Large intestine (tissue), 12 donors: ENCODE measurements at places on chromosomes 3 and 15. TPM values are rescaled to one million over a fixed set of nuclear protein-coding genes. Genes with fewer than 3 reads are reported as not detected.

ARRDC4 gene
- polyA plus RNA-seq = 83.1 TPM

ALDH1L1 gene
- polyA plus RNA-seq = 40.4 TPM

MYL3 gene
- 6.7 TPM for polyA plus RNA-seq

ANKRD63 gene
- polyA plus RNA-seq = 0.16 TPM

GTPBP8 gene
- polyA plus RNA-seq = 18.5 TPM

- DNase-seq = no peak
- H3K4me3 ChIP-seq = no peak overlapping the region
- no peaks in the 10 kb centered on the region for H3K4me1 ChIP-seq
Measured at GRCh38 chr3:105755121-105755886, 113.5 kb downstream of the CBLB start.

DNA sequence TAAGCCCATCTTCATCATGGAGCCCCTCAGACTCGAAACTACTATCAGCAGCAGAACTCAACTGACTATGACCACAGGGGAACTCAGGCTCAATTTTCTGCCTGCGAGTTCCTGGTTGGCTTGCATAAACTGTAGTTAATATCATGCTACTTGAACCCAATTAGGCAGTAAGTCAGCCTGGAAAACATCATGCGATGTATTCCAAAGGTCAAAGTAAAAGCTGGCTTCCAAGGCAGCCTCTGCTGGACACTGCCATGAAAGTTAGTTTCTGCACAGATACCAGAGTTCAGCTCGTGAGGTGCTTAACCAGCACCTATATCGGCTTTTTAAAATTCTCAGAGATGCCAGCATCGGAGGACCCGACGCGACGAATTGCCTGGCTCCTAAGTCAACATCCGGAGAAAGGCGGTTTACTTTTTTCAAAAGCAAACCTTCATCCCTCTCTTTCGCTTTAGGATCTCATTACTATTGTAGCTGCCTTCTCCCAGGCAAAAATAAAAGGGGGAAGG, 3.8 kb downstream of the ANP32A start:
- H3K4me1 ChIP-seq = peaks cover 29% of the 10 kb centered on the region
- H3K36me3 ChIP-seq = no peaks in the 10 kb centered on the region
- peak overlapping the region; percentile 89 for H3K4me3 ChIP-seq
- H3K27me3 ChIP-seq = no peaks in the 10 kb centered on the region

GRCh38 chr3:152222327-152222726, 46.4 kb upstream of the MBNL1 start:
- no peaks in the 10 kb centered on the region for H3K27me3 ChIP-seq
- DNase-seq = no peak
- no peak overlapping the region for H3K4me3 ChIP-seq
- H3K4me1 ChIP-seq = no peaks in the 10 kb centered on the region

- no peaks in the 10 kb centered on the region for H3K4me1 ChIP-seq
- H3K4me3 ChIP-seq = no peak overlapping the region
- DNase-seq = no peak
- no peak overlapping the region for H3K27ac ChIP-seq
- H3K36me3 ChIP-seq = no peaks in the 10 kb centered on the region
Measured at GRCh38 chr3:2706144-2706835, 403.9 kb downstream of the IL5RA start.

DNA sequence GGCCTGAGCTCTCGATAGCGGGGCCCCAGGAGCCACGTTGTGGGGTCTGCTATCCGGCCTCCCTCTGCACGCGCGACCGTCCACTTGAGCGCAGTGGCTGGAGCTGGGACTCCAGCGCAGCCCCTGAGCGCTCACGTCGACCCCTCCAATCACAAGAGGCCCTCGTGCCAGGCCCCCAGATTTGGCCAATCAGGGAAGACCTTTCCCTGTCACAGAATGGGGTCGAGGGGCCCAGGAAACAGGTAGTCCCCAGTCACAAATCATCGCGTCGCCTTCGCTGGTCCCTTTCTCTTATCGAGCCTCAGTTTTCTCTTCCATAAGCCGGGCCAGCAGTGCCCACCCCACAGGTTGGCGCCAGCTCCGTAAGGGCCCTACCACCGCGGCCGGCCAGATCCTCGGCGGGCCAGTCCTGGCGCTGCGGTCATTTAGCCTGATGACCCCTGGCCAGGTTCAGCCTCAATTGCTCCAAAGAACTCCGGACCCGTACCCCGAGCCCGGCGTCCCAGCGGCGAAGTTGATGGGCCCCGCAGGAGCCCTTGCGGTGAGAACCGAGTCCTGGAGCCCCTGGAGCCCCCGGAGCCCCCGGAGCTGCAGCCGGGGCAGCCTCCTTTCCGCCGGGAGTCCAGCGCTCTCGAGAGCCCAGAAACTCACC, 435 bp downstream of the ALDH1L1 start:
- peak overlapping the region; percentile 93 for H3K27ac ChIP-seq
- H3K4me1 ChIP-seq = peaks cover 4% of the 10 kb centered on the region
- peak; percentile 83 for DNase-seq
- peaks cover 12% of the 10 kb centered on the region for H3K27me3 ChIP-seq
- peak overlapping the region; percentile 80 for H3K4me3 ChIP-seq
- no peaks in the 10 kb centered on the region for H3K36me3 ChIP-seq

DNA sequence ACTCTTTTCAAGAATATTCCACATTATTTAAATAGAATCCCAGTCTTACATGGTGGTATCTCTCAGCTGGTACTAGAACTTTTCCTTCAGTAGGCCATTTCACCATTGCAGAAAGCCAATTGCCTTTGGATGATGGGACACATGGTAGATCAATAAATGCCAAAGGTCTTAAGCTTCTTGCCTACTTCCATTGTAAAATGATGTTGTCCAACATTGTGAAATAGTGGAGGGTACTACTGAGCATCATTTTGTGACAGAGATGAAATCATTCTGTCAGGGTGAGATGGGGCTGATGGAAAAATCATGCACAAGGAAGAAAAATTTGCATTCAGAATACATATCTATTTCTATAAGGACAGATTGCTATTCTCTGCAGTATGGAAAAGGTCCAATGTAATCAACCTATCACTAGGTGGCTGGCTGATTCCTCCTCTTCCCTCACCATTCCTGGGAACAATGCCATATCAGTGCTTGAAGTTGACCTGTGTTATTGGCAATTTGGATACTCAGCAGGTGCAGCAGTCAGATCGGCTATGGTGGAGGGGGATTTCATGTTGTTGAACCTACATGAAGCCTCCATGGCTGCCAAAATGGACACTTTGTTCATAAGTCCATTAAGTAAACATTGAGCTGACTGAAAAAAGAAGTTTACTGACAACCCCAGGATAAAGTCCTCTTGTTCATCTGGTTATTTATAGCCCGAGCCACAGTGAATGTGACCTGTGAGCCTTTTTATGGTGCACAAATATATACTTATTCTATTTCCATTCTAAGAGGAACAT, 596.9 kb upstream of the ARPP21 start:
- H3K36me3 ChIP-seq = no peaks in the 10 kb centered on the region
- H3K27me3 ChIP-seq = no peaks in the 10 kb centered on the region
- peak overlapping the region; percentile 78 for H3K27ac ChIP-seq
- peak; percentile 85 for DNase-seq

DNA sequence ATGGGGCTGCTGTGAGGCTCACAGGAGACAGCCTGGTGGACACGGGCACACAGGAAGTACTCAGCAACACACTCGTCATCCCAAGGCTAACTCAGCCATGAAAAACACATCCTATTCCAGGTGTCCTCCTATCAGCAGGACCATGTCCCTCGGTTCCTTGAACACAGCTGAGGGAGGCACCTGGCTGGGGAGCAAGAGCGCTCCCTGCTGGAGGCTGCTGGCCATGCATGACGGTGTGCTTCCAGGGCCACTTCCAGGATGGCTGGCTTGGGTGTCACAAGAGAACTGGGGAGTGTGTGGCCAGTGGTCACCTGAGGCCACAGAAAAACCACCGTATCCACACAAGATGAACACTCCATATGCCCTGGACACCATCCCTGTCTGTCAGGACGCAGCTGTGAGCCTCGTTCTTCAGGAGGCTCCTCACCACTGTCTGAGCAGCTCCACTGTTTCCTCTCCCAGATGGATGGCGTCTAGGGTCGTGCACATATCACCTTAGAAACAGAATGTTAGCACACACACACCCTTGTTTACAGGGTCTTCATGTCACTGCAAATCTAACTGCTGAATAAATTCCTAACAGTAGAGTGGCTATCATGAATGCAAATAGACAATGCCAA, 31.0 kb downstream of the POC1A start:
- peak; percentile 69 for DNase-seq
- H3K27me3 ChIP-seq = no peaks in the 10 kb centered on the region
- no peak overlapping the region for H3K4me3 ChIP-seq
- no peaks in the 10 kb centered on the region for H3K36me3 ChIP-seq
- no peak overlapping the region for H3K27ac ChIP-seq

DNA sequence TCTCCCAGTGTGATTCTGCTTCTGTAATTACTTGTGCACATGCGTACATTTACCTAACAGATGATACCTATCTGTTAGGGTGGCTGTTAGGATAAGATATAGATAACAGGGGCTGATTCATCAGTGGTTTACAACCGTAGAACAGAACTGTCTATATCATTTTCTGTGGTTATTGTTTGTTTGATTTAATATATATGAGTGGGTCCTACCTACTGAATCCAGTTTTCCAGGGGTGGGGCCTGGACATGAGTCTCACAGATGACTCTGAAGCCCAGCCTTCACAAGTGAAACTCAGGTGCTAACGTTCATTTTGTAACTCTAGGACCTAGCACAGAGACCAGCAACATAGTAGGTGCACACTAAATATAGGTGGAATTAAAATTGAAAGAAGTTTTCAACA, 10.4 kb upstream of the ACAP2 start:
- H3K4me1 ChIP-seq = peaks cover 6% of the 10 kb centered on the region
- H3K27ac ChIP-seq = no peak overlapping the region
- no peaks in the 10 kb centered on the region for H3K27me3 ChIP-seq
- no peaks in the 10 kb centered on the region for H3K36me3 ChIP-seq
- peak; percentile 14 for DNase-seq

DNA sequence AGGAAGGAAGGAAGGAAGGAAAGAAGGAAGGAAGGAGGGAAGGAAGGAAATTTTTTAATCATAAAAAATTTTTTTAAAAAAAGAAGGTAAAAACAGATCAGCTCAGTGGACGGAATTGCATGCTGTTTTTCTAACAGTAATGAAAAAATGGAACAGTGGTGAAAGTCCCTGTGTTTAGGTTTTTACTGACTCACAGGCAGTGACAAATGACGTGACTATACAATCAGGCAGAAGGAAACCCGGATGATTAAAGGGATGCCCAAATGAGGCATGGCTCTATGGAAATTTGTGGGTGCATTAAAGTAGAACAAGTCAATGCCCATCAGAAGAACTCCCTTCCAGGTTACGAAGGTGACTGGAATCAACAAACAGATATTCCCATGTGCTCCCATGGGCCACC, 135.0 kb downstream of the IMPG2 start:
- no peak for DNase-seq
- H3K36me3 ChIP-seq = no peaks in the 10 kb centered on the region
- H3K27me3 ChIP-seq = no peaks in the 10 kb centered on the region
- no peak overlapping the region for H3K27ac ChIP-seq
- H3K4me3 ChIP-seq = no peak overlapping the region
- no peaks in the 10 kb centered on the region for H3K4me1 ChIP-seq

DNA sequence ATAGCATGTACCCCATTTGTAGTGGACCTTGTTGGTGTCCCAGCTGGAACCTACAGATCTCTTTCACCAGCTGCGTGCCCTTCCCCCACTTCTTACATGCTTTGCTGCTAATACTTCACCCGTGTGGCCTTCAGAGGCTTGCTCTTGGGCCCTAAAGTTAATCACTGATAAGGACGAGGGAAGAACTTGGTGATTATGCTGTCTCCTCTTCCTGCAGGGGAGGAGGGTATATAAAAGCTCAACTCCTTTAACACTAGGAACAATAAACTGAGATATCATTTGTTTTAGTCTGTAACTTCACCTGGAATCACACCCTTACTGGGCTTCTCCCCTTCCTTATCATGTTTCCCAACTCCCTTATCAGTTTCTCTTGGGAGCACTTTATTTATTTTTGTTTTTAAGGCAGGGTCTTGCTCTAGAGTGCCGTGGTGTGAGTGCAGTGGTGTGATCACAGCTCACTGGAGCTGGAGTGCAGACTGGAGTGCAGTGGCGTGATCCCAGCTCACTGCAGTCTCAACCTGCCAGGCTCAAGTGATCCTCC, 43.2 kb upstream of the PIK3R4 start:
- peak overlapping the region; percentile 45 for H3K27ac ChIP-seq
- peaks cover 10% of the 10 kb centered on the region for H3K4me1 ChIP-seq
- DNase-seq = peak; percentile 81
- no peaks in the 10 kb centered on the region for H3K27me3 ChIP-seq

DNA sequence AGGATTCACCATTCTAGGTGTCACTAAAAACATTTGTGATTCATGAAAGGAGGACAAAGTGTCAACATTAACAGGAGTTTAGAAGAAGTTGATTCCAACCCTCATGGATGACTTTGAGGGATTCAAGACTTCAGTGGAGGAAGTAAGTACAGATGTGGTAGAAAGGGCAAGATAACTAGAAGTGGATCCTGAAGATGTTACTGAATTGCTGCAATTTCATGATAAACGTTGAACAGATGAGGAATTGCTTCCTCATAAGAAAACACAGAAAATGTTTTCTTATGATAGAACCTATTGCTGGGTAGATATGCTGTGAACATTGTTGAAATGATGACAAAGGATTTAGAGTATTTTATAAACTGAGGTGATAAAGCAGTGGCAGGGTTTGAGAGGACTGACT, 23.5 kb upstream of the ATP2C1 start:
- DNase-seq = no peak
- no peak overlapping the region for H3K4me3 ChIP-seq
- H3K27ac ChIP-seq = no peak overlapping the region
- no peaks in the 10 kb centered on the region for H3K36me3 ChIP-seq

DNA sequence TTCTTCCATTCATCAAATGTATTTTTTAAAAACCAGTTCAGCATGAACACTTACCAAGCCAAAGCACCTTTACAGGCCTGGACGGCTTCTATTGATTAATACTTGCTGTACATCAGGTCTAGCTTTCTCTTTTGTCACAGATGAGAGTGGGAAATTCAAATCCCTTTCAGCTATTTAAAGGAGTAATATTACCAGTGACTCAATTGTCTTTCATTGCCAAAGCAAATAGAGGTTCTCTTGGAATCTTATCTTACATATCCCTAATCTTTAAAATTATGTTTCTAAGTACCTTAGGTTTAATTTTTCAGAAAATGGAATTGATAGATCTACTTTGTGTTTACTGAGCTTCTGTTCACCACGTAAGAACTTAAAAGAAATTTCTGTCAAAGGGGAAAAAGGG, 922.9 kb downstream of the NSUN3 start:
- DNase-seq = no peak
- no peaks in the 10 kb centered on the region for H3K4me1 ChIP-seq
- H3K36me3 ChIP-seq = no peaks in the 10 kb centered on the region
- no peaks in the 10 kb centered on the region for H3K27me3 ChIP-seq
- no peak overlapping the region for H3K27ac ChIP-seq

GRCh38 chr3:58452176-58452575, 18.5 kb upstream of the PDHB start:
- peaks cover 7% of the 10 kb centered on the region for H3K4me1 ChIP-seq
- H3K27me3 ChIP-seq = no peaks in the 10 kb centered on the region
- no peak overlapping the region for H3K27ac ChIP-seq
- peak; percentile 54 for DNase-seq
- H3K4me3 ChIP-seq = no peak overlapping the region

DNA sequence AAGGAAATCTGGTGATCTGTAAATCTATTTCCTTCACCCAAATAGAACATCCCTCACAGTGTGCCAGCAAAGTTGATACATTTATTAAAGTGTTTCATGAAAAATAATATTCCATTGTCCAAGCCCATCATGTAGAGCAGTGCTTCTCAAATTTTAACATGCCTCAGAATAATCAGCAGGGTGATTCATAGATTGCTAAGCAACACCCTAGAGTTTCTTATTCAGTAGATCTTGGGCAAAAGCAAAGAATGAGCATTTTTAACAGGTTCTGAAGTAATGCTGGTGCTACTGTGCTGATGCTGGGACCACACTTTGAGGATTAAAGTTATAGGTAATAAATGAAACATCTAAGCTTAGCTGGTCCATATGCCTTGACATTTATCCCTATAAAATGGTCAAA, 210.5 kb downstream of the ZIC4 start:
- H3K27ac ChIP-seq = no peak overlapping the region
- no peaks in the 10 kb centered on the region for H3K4me1 ChIP-seq
- no peaks in the 10 kb centered on the region for H3K27me3 ChIP-seq
- no peak for DNase-seq
